NCI-H1930 (cell line): ENCODE measurements at places on chromosomes 7 and 10.

DNA sequence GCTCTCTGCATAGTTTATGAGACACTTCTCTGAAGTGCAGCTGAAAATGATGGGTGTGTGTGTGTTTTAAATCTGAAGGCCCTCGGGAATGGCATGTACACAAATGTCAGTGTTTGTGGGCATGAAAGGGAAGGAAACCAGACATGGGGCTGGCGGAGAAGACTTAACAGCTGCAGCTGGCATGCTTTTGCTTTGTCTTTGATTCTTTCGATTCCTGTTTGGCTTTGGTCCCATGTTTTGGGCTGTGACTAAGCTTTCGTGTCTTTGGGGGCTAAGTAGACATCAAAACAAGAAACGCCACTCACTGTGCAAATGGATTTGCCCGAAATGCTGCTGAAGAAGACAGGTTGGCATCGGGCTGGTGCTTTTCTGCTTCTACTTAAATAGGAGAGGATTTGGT lies 179.3 kb downstream of the PFKFB3 start:
- no peak for DNase-seq

- no peak for DNase-seq
Observed at GRCh38 chr7:150567871-150568301, 696 bp downstream of the GIMAP4 start.

- DNase-seq: no peak
Observed at GRCh38 chr10:51770709-51771108, 71.3 kb upstream of the CSTF2T start.

DNA sequence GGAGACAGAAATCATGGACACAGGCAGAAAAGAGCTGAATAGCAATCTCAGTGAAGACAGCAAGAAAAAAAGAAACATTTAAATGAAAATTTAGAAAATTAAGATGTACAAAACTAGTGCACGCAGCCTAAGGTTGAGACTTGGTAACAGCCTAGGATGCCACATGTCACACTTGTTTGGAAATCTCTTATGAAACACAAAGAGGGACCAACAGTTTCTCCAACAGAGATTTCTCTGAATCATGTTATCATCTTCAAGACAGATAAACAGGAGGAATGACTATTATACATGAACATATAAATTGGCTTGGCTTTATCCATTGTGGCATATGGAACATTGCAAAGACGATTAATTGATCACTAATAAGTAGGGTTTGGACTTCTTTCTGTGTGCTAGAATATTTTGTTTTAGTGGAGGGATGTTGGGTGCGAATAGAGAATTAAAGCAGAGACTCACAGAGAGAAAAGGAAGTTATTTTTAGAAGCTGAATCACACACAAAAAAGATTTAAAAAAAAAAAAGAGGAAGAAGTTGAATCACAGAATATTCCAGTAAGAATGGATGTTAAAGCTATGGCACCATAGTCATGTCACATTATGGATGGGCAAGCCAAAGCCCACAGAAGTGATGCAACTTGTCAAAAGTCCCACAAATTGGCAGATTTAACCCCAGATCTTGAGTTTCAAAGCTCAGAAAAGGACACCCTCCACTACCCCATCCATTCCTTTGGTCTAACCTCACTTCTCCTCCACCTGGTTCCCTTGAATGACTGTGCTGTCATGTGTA lies 91.6 kb downstream of the MYOF start:
- no peak for DNase-seq

GRCh38 chr10:44995581-44995913 lies 5.2 kb upstream of the ZNF22 start:
- no peak for DNase-seq

DNA sequence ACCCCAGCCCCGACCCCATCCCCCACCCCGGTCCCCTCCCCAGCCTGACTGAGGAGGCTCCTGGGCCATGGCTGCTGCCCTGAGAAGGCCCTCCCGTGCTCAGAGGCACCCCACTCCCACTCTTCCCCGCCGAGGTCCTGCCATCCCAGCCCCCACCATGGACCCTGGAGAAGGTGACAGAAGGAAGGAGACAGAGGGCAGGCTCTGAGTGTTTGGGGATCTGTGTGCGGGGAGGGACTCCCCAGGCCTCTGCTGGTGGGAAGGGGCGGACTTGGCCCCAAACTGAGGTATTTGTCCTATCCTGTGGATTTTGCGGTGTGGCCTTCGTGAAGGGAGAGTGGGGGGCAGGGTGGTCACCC lies 53.4 kb downstream of the PWWP2B start:
- no peak for DNase-seq

DNA sequence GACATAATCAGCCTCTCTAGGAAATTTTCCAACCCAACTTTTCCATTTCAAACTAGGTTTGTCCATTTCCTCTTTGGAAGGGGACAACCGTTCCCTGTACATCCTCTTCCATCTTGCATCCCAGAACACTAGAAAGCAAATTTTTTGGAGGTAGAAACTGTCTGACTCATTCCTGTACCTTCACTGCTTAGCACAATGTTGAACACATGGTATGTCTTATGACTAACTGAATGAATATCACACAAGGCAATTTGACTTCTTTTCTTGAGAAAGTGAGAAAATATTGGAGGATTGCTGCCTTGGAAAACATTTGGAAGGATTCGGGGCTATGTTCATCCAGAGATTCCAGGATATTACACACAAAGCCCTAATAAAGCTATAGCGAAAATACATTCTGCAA lies 289.1 kb downstream of the FGFR2 start:
- DNase-seq: no peak

DNA sequence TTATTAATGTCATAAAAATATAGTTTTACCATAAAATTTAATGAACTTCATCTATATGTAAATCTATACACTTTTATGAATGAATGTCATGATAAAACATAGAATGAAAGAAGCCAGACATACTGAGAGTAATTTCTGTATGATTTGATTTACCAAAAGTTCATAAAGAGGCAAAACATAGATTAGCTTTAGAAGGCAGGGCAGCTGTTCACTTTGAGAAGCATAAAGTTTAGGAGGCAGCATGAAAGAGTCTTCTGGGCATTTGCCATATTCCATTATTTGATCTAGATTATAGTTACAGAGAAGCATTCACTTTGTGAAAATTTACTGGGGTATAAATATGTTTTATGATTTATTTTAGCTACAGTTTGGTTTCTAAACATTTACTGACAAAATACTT lies 487.2 kb downstream of the ANKRD7 start:
- no peak for DNase-seq

- DNase-seq: no peak
Observed at GRCh38 chr10:102800611-102801335, 36.4 kb downstream of the CYP17A1 start.

- DNase-seq: peak; percentile 67
Observed at GRCh38 chr7:6637544-6638229, 569 bp downstream of the ZNF316 start.

- DNase-seq: no peak
Observed at GRCh38 chr7:48424731-48425130, 253.5 kb downstream of the ABCA13 start.

GRCh38 chr10:569961-570627 lies 119.4 kb downstream of the DIP2C start:
- no peak for DNase-seq

- DNase-seq: no peak
Observed at GRCh38 chr10:110939419-110939818, 20.0 kb downstream of the SHOC2 start.

DNA sequence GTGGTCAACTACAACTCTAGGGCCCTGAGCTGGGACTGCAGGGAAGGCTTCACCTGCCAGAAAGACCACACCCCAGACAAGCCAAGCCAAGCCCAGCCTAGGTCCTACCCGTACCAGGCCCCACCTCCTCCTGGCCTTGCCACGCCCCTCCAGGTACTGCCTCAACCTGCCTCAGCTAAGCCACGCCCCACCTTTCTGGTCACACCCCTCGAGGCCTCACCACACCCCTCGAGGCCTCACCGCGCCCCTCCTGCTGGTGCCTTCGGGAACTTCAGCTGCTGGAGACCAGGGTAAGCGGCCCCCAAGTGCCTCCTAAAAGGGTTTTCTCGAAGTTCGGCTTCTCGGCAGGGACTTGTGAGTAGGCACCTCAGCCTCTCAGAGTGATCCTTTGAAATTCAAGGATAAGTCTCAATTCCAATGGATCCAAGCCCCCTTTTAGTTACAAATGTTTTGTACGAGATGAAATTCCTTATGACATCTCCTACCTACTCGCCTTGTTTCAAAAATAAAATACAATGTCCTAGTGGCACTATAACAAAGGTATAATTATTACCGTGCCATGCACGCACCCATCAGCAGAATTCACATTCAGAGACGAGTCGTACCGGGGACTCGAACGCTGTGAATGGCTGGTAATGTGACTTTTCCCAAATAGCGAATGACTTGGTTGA lies 171.2 kb downstream of the ARHGAP21 start:
- DNase-seq: no peak

DNA sequence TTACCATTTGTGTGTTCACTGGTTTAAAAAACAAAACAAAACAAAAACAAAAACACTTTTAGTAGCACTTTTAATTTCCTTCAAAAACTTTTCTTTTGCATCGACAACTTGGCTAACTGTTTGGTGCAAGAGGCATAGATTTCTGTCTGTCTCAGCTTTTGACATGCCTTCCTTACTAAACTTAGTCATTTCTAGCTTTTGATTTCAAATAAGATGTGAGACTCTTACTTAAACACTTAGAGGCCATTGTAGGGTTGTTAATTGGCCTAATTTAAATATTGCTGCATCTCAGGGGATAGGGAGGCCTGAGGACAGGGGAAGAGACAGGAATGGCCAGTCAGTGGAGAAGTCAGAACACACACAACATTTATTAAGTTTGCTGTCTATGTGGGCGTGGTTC lies 66.3 kb downstream of the AVL9 start:
- no peak for DNase-seq

DNA sequence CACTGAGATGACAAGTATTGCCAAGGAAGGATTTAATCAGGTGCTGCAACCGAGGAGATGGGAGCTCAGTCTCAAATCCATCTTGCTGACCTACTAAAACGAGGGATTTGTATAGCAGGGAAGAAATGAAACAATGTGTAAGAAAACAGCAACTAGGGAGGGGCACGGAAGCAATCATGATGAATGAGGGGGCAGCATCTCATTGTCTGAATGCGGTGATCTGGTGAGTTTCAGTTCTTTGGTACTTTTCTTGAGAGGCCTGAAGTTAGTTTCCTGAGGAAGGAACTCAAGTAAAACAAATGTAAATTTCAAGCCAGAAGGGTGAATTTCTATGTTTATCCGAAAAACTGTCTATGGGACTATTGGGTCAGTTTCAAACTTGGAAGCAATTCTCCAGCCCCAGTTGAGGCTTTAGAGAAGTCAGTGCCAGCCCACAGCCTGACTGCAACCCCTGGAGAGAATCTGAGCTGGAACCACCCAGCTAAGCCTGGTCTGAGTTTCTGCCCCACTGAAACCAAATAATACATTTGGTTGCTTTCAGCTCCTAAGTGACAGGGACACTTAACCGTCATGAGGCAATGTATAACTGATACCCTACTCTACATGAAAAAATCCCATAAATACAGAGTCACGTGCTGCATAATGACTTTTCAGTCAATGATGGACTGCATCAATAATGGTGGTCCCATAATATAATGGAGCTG lies 45.8 kb upstream of the TNS3 start:
- DNase-seq: no peak

GRCh38 chr10:70594161-70594560 lies 8.4 kb downstream of the PRF1 start:
- no peak for DNase-seq

GRCh38 chr7:22116451-22117030 lies 170.8 kb upstream of the CDCA7L start:
- DNase-seq: no peak

GRCh38 chr7:69880840-69881239 lies 282.6 kb downstream of the AUTS2 start:
- DNase-seq: no peak

DNA sequence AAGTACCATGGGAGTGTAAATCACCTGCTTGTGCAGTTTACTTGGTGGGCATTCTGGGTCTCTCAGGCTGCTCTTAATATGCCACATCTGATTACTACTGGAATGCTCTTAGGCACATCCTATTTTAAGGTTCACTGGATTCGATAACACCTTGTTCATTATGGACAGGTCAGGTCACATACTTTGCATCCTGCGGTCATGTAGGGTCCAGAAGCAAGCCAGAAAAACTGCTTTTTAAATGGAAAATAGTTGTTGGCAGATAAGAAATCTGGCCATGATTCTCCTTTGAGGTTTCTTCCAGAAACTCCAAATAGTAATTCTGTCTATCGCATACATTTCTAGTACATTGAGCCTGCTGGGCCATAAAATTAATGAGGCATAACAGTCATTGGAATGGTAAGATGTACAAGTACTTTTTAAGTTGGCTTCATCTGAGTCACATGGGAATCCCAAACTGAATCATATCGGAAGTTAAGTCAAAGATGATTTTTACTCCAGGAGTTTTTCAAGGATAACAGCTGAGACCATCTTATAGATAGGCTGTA lies 371.9 kb downstream of the LRRTM3 start:
- no peak for DNase-seq

GRCh38 chr7:73778801-73779389 lies 8.8 kb upstream of the CLDN3 start:
- DNase-seq: no peak

- no peak for DNase-seq
Observed at GRCh38 chr7:72538856-72539255, 126.7 kb upstream of the CALN1 start.

- DNase-seq: no peak
Observed at GRCh38 chr7:106257752-106258151, 27.0 kb downstream of the NAMPT start.

DNA sequence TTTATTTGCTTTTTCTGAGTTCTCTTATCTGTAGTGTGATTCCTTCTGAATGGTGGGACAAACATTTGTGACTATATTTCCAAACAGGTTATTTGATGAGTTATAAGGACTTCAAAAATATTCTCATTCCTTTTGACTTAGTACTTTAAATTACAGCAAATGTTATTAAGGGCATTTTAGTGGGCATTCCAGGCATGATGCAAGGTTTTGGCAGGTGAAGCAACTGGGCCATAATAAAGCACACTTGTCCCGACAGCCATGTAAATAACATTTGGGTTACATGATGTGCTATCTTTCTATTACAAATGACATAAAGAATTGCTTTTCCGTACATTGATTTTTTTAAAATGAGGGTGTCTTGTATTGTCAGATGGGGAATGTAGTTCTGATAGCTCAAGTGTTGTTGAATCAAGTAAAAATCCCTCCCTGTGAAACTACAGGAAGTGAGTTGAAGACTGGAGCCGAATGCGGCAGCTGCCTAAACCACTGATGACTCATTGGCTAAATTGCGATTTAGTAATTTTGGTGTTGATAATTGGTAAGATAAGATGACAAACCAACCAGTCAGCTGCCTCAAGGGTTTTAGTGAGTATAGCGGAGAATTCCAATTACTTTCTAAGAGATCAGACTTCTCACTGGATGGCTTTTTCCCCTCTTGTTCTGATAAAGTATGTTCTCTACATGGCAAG lies 231.3 kb upstream of the NPY start:
- DNase-seq: peak; percentile 72

GRCh38 chr10:90745565-90745964 lies 112.3 kb downstream of the HTR7 start:
- DNase-seq: no peak

GRCh38 chr7:18535810-18536415 lies 40.4 kb downstream of the HDAC9 start:
- DNase-seq: no peak
